ENCODE measurements at places on chromosomes 4 and X.
A peak's percentile ranks its signal among the peaks of the same experiment; 100 is the strongest.

GRCh38 chrX:65689377-65689776, 21.9 kb downstream of the MSN start:
- DNase-seq, result no peak

DNA sequence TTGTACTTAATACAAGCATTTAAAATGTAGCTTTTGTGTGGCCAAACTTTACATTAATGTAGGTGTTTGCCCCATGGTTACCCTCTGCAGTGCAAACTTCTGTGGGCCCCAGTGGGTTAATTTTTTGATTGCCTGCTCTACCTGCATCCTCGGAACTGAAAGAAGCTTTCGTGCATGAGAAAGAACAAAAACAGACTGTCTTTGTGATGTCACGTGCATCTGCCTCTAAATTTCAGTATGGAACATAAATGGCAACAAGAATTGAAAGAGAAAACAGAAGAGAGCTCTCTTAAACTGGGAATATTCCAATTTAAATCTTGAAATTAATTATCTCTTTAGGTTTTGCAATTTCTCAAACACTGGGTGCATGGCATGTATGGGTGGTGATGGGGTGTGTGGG, 182.4 kb upstream of the LCORL start:
- no peak for DNase-seq

DNA sequence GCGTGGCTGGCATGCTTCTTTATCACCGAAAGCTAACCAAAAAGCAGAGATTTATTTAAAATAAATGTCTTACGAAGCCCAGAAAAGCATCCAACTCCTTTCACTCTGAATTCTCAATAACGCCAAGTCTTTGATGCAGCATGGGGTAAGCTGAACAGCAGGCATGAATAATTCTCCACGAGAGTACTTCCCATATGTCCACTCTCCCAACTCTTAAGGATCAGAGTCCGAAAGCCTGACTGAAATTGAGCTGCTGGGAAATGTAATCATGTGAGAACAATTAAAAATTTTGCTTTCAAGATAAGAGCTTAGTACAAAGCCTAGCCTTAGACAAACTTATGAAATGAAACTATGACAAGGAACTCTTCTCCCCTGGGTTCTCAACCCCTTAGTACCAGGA, 7.5 kb upstream of the SLC39A8 start:
- DNase-seq, result peak; percentile 49

GRCh38 chrX:41922431-41923151, 763 bp downstream of the CASK start:
- peak; percentile 29 for DNase-seq

DNA sequence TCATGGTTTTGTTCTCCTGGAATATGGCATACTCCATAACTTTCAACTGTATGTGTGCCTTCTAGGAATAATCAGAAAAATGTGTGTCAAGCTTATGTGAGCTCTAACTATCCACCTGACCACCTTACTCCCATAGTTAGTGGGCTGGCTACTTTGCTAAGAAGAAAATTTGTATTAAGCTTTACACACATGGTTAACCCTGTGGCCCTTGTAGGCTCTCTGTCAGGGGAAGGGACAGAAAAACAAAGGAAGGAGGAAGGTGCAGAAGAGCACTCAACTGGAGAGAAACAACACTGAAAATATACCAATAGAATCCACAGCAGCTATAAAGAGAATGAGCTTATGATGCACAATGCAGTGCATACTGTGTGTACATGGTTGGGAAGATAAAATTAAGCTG, 84.6 kb downstream of the PPP3CA start:
- no peak for DNase-seq

GRCh38 chr4:176359590-176359989, 39.8 kb downstream of the SPCS3 start:
- DNase-seq, result no peak

DNA sequence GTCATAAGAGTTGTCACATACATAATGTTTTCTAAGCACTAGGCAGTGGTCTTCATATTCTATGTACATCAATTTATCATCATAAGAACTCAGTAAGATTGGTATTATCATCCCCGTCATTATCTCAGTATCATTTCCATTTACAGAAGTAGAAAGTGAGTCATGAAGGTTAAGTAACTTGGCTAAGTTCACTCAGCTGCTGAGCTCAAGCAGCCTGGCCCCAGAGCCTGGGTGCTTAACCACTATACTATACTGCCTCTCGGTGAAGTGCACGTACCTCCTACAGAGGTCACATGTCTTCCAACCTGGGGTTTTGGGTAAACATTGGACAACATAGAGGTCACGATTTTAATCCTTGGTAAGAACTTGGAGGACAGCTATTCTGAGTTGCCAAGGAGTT, 161.5 kb upstream of the GATB start:
- no peak for DNase-seq

GRCh38 chrX:150692831-150693724, at the start of gene MTMR1:
Gene MTMR1 (plus strand): TSS chrX:150693396. CDS start chrX:150693531, 135 bp downstream.
- peak; percentile 34 for DNase-seq

- no peak for DNase-seq
Observed at GRCh38 chrX:155880586-155881157, 473 bp upstream of the VAMP7 start.

- no peak for DNase-seq
Observed at GRCh38 chr4:99447079-99447478, 11.9 kb upstream of the ADH7 start.

DNA sequence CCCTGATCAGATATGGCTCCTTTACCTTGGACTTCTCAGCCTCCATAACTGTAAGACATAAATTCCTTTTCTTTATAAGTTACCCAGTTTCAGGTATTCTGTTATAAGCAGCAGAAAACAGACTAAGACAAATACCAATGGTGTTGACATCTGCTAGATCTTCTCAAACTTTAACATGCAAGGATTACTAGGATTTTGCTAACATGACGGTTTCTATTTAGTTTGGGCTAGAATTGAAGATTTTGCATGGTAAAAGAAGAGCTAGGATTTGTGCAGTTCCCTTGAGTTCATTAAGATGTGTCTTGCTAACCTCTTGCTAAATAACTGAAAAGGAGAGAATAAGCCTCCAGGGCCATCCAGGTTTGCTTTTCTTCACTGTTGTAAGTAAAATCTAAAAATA, 5.3 kb upstream of the COPS4 start:
- DNase-seq, result no peak

GRCh38 chr4:112063260-112063659, 82.0 kb upstream of the FAM241A start:
- DNase-seq, result no peak

DNA sequence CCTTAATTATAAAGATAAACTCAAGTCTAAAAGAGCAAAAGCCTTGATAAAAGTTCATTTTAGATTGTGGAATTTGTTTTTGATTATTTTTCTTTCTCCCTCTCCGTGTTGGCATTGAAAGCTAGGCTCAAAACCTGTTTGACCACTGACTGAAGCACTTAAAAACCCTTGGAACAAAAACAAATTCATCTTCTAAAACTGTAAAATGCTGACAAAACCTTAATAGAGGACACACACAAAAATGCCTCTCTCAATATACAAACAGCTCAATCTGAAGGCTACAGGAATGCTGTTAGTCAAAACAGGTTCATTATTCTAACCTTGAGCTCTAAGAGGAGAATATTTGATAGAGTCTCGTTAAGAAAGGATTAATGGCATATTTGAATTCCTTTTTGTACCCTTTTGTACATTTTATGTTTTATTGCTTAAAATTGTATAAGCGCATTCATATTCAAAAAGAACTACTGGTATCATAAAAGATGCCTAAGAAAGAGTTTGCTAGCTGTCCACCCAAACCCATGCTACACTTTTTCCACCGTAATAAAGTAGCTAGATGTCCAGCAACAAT, 74.3 kb upstream of the NAP1L5 start:
- DNase-seq, result no peak

DNA sequence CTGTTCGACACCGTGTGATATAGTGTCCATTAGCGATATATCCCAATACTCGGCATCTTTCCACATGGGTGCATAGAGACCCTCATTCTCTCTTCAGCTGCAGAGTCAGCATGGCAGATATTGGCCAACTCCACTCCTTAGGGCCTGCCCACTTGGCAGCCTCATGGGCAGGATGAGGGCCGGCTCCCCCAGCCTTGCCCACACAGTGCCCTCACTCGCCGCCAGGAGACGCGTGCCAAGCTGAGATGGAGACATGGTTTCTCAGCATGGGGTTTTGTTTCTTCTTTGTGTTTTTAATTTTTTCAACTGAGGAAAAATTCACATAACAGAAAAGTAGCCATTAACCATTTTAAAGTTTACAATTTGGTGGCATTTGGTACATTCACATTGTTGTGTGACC, 5.3 kb upstream of the PLXNA3 start:
- no peak for DNase-seq

DNA sequence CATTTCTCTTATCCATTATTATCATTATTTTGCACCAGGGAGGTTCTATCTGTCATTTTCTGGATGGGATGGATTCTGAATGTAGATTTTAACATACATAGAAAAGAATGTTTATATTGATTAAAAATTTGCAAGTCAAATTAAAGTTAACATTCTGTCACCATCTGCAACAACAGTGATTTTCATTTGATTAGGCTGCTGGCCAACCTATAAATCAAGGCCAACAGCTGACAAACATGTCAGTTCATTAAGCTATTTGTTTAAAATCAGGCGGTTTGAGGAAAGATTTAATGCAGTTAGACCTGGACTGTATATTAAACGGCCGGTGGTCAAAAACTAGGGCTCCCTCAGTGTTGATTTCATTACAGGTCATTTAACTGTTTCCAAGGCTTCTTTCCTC, 109.5 kb upstream of the CBR4 start:
- no peak for DNase-seq

DNA sequence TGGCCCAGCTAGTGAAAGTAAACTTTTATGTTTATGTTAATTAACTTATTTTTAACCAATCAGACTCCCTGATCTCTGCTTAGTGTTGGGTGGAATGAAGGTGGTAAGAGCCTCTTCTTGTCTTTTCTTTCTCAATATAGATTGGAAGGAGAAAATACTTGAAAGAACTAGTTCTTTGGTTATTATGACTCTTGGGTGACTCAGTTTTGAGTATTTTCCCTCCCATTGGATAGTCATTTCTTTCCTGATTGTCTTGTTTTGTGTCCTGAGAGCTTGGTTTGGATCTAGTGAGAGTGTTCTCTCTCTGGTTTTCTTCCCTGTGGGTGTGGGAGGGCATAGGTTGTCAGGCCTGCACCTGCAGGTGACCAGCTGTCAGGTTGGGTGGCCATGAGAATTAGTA, 172.0 kb upstream of the GLRA2 start:
- DNase-seq, result no peak

DNA sequence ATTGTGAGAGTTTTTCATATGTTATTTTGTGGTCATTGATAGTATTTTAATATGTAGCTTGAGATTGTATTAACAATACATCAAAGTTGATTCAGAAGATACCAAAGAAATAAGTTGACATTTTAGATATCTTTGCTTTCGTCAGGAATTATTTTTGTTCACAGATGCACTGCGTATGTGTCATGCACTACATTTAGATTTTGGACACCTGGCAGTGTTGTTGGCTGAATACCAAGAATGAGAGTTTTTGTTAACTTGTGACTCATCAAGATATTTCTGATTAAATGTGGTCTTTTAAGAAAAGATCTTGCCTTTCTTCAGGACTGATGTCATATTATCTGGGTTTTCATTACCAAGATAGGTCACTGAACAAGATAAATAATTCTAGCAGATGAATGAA, 633.4 kb downstream of the CENPC start:
- DNase-seq, result no peak

DNA sequence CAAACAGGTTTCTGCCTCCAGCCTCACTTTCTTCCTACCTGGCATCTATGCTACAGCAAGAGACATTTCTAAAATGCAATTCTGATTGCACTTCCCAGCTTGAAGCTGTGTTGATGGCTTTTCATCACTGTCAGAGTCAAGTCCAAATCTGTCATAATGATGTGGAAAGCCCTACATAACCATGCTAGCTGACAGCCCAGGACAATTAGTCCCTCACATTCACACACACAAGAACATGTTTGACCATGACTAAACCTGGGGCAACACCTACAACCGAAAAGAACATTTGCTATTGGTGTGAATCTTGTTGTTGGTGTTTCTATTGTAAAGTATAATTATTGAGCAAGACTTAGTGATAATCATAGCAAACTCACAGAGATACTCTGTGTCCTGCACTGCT, 58.2 kb downstream of the PPM1K start:
- no peak for DNase-seq

GRCh38 chrX:13797512-13797911, 19.4 kb downstream of the GPM6B start:
- DNase-seq, result no peak

- DNase-seq, result no peak
Observed at GRCh38 chr4:70722199-70722791, 531 bp downstream of the RUFY3 start.

DNA sequence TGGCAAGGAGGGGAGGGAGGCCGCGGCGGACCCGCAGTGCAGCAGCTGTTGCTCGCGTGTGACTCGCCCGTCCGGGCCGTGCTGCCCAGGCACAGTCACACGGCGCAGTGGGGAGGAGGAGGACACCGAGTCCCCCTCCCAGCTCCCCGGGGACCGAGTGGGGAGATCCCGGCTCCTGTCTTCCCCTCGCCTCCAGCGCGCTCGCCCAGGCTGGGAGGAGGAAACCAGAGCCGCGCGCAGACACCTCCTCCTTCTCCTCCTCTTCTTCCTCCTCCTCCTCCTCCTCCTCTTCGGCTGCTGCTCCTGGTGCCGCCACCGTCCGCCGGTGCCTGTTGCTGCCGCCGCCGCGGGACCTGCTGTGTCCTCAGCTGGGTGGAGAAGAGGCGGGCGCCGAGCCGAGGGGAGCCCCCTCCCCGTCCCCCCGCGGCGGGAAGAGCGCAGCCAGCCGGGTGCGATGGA, at the start of gene TBC1D1:
TSS of gene TBC1D1 (plus strand) at position 284 of the 459 bp plus-strand sequence. CDS start 11,012 bp downstream, outside the sequence.
- peak; percentile 69 for DNase-seq

DNA sequence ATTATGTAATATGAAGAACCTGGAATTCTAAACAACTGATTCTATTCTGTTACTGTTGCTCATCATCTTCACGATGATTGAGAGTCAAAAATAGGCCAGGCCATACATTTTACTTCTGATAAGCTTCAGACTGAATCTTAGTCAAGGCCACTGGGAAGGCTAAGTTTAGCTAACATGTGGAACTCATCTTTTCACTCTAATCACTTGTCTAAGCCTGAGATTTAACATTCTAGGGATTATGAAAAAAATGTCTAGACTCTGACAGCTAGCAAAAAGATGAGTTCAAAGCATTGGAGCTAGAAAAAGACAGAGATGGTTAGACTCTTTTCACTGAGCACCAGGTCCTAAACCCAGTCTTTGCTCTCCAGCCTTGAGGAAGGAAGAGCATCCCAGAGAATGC, 656.2 kb upstream of the IGFBP7 start:
- no peak for DNase-seq

DNA sequence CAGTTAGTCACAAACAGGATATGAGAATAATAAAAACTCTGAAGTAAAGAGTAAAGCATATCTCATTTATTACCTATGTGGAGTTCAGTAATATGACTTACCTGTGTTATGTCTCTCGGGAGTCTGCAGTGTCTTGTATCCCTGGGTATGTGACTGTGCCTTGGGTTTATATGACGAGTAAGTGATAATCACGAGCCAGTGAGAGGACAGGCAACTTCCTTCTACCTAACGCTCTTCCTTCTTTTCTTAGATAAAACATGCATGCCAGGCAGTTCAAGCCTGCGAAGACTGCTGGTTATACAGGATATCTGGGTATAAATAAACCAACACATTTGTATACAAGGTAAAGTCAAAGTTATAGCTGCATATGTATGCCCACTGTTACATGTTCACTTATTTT, at the start of gene HPGDS:
TSS of gene HPGDS (minus strand) at position 143 of the 400 bp plus-strand sequence. CDS start 8,207 bp downstream, outside the sequence.
- no peak for DNase-seq
